Foreskin keratinocyte (primary cell): ENCODE measurements at places on chromosomes 2 and 18. TPM values are rescaled to one million over a fixed set of nuclear protein-coding genes. Genes with fewer than 3 reads are reported as not detected.

The GLI2 gene
- total RNA-seq: 0.44 TPM in 1 of 2 replicates, not detected in the other

The ATP6V1C2 gene
- total RNA-seq: 0.07 TPM in 2 replicates

- DNase-seq: no peak
Observed at GRCh38 chr18:74773171-74773624, 175.5 kb downstream of the ZNF407 start.

The TCF7L1 gene
- total RNA-seq: 7.1 and 8.5 TPM in 2 replicates

The SCN3A gene
- not detected in 2 replicates for total RNA-seq

The COBLL1 gene
- total RNA-seq: 14.5 and 20.0 TPM in 2 replicates

The SAG gene
- not detected in 2 replicates for total RNA-seq

The CD226 gene
- total RNA-seq: 0.60 and 0.75 TPM in 2 replicates

DNA sequence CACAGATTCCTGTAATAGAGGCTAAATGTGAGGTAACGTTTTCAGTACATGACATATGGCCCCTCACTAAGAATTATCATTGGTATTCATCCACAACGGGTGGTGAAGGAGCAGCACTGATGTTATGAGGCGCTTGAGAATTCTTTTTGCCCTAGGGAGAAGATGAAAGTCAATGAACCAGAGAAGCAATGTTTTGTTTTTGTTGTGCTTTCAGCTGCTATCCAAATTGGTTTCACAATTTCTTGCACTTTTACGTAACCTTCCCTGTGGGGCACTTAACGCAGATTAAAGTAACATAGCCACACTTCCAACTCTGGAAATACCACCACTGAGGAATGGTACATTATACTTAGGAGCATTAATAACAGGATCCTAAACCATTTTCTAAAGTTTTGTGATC is 13.3 kb upstream of the CCDC85A start:
- no peak for DNase-seq

DNA sequence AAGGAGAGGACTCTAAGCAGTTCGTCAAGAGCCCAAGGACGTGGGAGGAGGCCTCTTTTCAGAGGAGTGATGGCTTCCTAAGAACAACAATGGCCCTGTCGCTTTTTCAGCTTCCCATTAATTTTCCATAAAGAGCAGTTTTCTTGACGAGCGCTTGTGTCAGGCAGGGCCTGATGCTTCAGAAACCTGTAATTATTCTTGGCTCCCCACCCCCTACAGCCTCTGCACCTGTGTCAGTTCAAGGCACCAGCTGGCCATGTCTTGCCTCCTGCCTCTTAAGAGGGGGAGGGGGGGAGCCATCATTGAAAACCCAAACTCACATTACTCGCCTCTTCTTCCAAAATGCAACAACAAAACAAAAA is 32.3 kb downstream of the KLF7 start:
- DNase-seq: no peak

DNA sequence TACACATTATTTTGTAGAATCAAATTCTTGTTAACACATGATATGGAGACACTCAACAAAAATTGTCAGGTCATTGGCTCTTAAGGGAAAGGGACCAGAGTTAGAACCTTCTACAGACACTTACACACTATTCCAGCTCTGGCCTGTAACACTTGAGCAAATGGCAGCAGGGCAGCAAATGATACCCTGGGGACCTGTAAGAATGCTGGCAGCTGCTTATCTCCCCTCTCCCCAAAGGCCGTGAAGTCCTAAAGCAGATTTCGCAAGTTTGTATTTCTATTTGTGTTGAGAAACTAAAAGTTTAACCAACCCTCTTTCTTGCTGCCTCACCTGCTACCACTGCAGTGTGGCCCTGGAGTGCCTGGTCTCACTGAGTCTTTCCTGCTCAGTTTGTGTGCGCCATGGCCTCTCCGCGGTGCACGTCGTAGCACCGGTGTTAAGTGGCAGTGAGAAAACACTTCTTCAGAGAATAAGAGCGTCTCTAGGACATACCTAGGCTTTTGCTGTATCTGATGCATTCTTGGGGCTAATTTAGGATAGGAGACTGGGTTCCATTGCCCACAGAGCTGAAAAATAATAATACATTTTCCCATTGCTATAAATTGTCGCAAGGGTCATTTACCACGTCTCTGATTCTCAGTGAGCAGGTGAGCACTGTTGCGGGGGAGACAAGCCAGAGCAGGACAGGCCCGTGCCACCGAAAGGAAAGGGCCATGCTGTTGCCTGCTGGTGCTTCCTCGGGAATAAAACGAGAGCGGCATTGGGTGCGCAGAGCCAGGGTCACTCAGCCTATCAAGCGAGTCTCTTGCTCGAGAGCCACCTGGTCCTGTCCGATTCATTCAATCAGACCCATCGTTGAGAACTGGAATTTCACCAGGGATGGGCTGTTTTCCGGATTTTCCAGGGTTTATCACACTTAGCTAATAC is 204.9 kb downstream of the PTGR3 start:
- no peak for DNase-seq

The SFXN5 gene
- 7.3 and 9.7 TPM in 2 replicates for total RNA-seq

GRCh38 chr2:102014041-102014345 is 22.2 kb downstream of the IL1R2 start:
- no peak for DNase-seq

The DTNA gene
- 0.25 and 0.48 TPM in 2 replicates for total RNA-seq

DNA sequence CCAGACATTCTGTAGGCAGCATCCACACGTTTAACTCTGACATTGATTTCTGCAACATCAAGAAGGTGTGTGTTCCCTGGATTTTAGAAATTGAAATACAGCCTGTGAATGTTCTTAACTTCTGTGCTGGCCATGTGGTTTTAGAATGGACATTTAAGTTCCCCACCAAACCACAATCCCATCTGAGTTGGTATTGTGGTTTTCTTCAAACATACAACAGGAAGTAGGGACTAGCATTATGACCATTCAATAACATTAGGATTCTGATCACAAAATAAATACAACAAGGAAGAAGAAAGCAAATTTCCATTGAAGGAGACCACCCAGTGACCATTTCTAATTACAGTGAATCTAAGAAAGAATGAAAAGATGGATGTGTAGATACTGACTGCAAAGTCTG is 51.2 kb downstream of the MAP3K20 start:
- DNase-seq: no peak

The SH3RF3 gene
- 0.07 and 0.14 TPM in 2 replicates for total RNA-seq

The ABCB11 gene
- total RNA-seq: not detected in 2 replicates

- no peak for DNase-seq
Observed at GRCh38 chr2:44371445-44371844, 9.7 kb downstream of the CAMKMT start.

DNA sequence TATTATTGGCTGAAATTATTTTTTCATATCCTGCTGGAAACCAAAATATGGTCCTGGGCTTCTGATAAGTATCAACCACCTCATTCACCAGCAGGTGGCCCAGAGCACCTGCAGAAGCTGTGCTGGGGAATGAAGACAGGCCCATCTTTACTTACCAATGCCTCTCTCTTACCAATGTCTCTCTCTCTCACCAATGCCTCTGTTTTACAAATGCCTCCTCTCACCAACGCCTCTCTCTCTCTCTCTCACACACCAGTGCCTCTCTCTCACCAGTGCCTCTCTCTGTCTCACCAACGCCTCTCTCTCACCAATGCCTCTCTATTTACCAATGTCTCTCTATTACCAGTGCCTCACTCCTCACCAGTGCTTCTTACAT is 2.3 kb upstream of the MAL start:
- no peak for DNase-seq
